ENCODE measurements at places on chromosomes 3 and 15. TPM values are rescaled to one million over a fixed set of nuclear protein-coding genes. Genes with fewer than 3 reads are reported as not detected.

- no peak for DNase-seq
These were observed at the start of gene CASR for GRCh38 chr3:122183521-122183892. Gene CASR, plus strand, starts transcription at chr3:122183668. Its CDS starts 70,522 bp downstream, at chr3:122254190.

DNA sequence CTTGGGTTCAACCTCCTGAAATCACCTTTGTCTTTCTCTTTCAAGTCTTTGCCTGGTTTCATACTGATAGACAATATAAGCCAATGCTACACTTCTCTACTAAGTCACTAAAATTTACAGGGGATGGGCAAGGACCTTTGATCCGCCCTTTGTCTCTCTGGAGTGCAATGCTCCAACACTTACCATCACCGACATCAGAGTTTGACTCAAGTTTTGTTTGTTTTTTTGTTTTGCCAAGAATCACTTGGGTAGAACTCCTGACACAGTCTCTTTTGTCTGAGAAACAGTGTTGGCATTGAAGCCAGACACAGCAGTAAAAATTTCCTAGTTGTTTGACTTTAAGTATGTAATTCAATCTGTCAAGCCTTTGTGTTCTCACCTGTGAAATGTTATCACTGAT lies 29.3 kb downstream of the NFKBIZ start:
- no peak for DNase-seq

DNA sequence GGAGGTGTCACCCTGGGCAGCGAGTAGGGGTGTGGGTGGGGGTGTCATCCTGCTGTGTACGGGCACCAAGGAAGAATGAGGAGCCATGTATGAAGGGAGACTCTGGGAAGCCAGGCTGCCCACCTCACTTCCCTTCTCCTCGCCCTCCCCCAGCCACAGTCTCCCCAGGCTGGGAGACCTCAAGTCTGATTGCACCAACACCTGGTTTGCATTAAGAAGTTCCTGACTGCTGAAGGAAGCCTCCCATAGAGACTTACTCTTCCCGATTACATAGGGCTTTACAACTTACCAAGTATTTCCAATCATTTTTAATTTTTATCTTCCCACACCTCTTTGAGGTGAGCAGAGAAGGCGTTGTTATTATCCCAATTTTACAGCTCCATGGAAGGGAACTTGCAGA lies 29.5 kb upstream of the SMAD3 start:
- no peak for DNase-seq

GRCh38 chr15:100433304-100433703 lies 91.5 kb upstream of the ADAMTS17 start:
- no peak for DNase-seq

GRCh38 chr15:44726136-44726535 lies 10.2 kb upstream of the TRIM69 start:
- DNase-seq = no peak

- no peak for DNase-seq
These were observed 10.9 kb upstream of the CRYBG3 start for GRCh38 chr3:97810779-97811390.

DNA sequence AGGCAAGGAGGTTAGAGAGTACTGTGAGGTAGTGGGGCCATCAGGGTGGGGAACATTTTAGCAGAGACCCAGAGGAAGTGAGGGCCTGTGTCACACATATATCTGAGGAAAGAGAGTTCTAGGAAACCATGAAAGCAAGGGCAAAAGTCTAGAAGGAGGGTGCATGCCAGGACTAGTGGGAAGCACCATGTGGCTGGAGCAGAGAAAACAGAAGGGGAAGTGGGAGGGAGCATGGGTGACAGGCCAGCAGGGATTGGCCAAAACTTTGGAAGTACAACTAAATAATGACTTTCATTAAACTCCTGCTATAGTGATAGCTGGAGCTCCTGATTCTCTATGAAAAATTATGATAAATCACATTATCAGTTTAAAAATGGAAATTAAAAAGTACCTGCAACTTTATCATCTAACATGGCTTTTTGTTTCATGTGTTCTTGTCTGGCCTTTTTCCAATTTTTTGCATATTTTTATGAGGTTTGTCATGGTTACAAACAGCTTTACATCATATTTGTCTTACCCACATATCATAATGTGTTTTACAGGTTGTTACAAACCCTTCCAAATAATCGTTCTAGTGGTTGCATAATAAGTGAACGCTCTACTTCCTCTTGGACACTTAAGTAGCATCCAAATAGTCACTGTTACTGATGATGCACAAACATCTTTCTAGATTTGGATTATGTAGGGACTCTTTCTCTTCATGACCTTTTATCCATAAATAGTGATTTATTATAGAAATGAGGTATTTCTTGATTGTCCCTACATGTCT lies 168.3 kb downstream of the NEK10 start:
- DNase-seq = no peak

- DNase-seq = peak; percentile 15
These were observed 106.7 kb upstream of the TNIK start for GRCh38 chr3:171566803-171567422.

SMCO1 gene
- total RNA-seq = not detected

ADGRG7 gene
- not detected for total RNA-seq

All from Panc1 (cell line).